Left renal pelvis (tissue), 4 donors: ENCODE measurements at places on chromosomes 11 and 22. TPM values are rescaled to one million over a fixed set of nuclear protein-coding genes. Genes with fewer than 3 reads are reported as not detected.

- no peak for DNase-seq
Observed at GRCh38 chr11:129191649-129192048, 476 bp downstream of the ARHGAP32 start.

Gene GAL3ST1
- 0.79 TPM for polyA plus RNA-seq

- DNase-seq: no peak
Observed at GRCh38 chr22:45626198-45626651, 45.4 kb upstream of the ATXN10 start.

Gene KREMEN1
- 21.2 TPM for polyA plus RNA-seq

Gene RFPL1
- 0.89 TPM for polyA plus RNA-seq

DNA sequence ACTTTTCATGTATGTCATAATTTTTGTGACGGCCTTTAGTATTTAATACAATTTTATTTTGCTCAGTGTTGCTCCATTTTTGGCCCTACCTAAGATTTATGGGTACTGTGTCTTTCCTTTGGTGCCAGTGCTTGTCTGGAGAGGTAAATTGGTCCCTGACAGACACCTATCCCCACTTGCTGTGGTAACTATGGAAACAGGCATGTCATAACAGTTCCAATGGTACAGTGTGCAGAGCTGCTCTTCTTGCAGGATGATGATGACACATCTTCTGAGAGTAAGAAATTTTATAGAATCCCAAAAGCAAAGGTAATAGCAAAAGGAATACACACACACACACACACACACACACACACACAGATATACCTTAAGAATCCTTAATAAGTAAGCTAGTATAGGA, 118.5 kb downstream of the ELP4 start:
- DNase-seq: no peak

- DNase-seq: no peak
Observed at GRCh38 chr11:130612291-130612851, 163.9 kb downstream of the ADAMTS15 start.

DNA sequence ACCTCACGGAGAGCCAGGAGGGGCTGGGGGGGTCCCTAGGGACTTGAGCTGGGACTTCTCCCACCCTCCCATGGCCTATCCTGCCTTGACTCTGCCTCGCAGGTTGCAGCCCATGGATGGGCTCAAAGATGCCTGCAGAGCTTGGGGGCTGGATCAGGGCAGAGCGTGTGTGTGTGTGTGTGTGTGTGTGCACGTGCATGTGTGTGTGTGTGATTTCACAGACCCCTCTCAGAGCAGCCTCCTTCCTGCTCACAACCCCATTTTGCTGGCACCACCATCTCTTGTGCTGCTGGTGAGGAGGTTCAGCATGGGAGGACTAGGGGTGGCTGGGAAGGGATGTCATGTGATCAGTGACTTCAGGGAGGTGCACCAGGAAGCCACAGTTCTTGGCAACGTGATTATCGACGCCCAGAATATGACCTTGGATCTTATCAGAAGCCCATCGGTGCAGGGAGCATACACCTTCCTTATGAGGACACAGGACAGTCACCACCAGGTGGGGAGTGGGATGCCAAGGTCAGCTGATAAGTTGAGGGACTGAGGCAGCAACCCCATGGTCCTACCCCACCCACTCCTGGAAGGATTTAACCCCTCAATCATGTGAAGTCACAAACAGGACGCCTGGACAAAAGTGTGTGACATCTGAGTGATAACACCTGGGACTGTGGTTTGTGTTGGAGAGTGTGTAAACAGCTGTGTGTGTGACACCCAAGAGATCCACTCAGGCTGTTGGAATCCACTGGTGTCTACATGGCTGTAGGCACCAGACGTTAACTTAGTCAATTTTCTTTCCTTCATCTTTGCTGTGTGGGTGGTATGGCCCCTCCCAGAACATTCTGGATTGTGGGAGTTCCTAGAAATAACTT, 1.8 kb upstream of the NAALADL1 start:
- no peak for DNase-seq

DNA sequence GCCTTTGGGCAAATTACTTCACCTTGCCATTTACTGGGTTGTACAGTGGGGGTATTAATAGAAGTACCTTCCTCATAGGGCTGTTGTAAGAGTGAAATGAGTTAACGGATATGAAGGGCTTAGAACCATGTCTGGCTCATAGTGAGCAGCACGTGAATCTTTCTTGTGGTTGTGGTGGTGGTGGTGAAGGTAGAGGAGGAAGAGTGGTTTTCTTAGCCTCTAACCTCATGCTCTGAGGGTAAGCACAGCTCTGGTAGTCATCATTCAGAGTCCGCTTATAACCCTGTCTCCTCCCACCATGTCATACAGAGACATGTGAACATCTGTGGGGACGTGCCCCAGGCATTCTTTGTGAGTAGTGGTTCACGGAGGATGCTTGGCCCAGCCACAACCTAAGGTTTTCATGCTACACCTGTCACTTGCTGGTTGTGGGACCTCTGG, 43.6 kb downstream of the TEAD1 start:
- DNase-seq: no peak

Gene CATSPERZ
- not detected for polyA plus RNA-seq

Gene FADS2
- 101 TPM for polyA plus RNA-seq

Gene SLC2A11
- polyA plus RNA-seq: 51.6 TPM

GRCh38 chr11:17313349-17314231, 37.1 kb downstream of the NUCB2 start:
- no peak for DNase-seq

Gene C11orf86
- polyA plus RNA-seq: not detected
